Activated CD8-positive, alpha-beta T cell treated with anti-CD3 and anti-CD28 coated beads, Interleukin-2, amount 10 ng/mL, durations not matched to agents 7 days and 5 days (primary cell): ENCODE measurements at places on chromosomes 11 and 22. TPM values are rescaled to one million over a fixed set of nuclear protein-coding genes. Genes with fewer than 3 reads are reported as not detected.

DNA sequence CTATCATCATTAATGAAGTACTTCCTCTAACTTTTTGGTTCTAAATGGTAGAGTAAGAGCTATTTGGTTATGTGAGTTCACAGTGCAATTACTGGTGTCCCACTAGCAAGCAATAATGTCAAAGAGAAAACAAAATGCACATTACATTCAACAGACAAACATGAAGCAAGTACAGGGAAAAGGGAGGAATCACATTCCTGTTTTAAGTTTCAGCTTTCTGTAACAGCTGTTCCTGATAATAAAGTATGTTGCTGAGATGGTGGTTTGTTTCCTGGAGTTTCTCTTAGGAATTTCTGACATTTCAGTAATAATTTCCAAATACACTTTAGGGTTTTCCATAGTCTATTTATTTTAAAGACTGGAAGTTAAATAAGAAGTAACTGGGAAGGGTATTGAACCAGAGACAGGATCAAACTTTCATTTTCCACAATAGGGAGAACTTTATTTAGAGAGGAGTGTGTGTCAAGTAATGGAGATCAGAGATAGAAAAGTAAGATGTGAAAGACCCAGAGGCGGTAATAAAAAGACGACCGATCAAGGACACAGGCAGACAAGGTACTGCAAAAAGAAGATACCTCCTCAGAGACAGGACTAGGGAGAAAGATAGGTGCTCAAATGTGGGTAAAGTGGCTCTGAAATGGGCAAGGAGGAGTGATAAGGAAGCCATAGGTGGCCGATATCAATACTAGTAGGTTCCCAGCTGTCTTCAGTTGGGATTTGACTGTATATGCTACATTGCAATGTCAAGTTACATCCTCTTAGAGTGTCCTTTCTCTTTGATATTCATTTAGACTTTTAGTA is 20.8 kb upstream of the CLNS1A start:
- no peak for DNase-seq

DNA sequence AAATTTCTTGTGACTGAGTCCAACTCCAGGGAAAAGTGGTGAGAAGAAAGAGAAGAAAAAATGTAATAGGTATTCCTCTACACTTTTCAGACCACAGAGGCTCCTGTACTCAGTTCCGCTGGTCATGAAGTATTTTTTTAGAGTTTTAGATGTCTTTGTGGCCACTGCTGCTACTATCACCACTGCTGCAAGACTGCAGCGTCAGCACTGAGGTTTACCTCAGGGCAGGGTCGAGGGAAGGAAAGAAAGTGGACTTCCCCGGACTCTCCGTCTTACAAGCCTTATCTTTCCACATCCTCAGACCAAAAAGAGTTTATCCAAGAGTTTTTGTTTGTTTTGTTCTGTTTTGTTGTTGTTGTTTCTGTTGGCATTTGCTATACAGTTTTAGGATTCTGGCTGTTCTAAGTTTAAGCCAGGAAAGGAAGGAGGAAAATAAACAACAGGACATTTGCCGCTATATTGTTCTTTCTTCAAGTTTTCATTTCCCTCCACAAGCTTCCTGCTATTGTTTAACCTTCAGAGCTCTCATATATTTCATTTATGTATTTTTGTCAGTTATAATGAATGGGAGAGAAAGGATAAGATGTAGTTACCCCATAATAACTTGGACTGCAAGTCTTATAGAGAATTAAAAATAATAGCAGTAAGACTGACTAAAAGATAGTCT is 919.3 kb downstream of the NTM start:
- DNase-seq = no peak

- no peak for DNase-seq
Measured at GRCh38 chr22:37213941-37214730, 1.9 kb upstream of the SSTR3 start.

- DNase-seq = no peak
Measured at GRCh38 chr22:46114518-46115387, 35.6 kb upstream of the PPARA start.

DNA sequence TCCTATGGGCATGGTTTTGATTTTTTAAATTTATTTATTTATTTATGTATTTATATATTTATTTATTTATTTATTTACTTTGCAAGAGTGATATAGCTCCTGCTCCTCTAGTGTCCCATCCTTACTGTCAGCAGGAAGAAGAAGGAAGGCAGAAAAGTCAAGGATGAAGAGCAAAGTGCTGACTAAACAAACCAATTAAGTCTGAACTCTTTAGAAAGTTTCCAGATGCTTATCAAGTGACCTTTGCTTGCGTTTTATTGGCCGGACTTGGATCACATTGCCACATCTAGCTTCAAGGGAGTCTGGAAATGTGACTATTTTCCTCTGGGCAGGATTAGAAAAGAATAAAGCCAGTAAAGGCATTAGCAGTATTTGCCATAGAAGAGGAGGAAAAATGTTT is 8.7 kb upstream of the OR4B1 start:
- DNase-seq = no peak

DNA sequence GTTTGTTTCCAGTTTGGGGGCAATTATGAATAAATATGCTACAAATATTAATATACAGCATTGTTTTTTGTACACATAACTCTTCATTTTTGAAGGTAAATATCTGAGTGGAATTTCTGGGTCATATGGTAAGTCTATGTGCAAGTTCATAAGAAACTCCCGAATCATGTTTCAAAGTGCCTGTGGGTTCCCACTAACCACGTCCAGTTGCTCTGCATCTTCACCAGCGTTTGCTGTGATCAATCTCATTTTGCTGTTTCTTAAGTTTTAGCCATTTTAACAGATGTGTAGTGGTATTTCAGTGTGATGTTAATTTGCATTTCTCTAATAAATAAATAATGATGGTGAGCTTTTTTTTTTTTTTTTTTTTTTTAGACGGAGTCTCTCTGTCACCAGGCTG is 14.2 kb upstream of the CSRP3 start:
- DNase-seq = no peak

DNA sequence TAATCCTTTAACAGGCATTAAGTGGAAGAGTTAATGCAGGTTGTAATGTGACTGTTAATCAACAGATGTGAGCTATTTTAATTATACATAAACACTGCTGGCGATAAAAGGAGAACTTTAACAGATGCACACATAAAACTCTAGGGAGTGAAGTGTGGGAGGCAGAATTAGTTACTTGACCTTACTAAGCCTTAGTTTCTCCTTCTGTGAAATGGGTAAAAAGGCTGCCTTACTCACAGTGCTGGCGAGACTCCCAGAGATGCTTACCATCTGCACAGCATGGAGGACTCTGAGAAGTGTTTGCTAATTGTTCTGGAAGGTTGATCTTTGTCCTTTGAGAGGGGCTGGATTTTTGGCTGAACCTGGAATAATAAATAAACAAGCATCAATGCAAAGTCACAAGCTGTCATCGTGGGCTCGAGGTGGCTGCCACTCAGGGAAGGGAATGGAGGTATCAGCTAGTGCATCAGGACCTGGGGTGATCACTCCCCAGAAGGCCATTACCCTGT is 58.6 kb upstream of the MPEG1 start:
- no peak for DNase-seq

GRCh38 chr11:33256813-33257159 is 395 bp upstream of the HIPK3 start:
- DNase-seq = no peak

- no peak for DNase-seq
Measured at GRCh38 chr22:35445933-35446332, 46.0 kb downstream of the MCM5 start.

GRCh38 chr11:57792060-57792541 is 30.5 kb downstream of the CTNND1 start:
- DNase-seq = peak; percentile 91

DNA sequence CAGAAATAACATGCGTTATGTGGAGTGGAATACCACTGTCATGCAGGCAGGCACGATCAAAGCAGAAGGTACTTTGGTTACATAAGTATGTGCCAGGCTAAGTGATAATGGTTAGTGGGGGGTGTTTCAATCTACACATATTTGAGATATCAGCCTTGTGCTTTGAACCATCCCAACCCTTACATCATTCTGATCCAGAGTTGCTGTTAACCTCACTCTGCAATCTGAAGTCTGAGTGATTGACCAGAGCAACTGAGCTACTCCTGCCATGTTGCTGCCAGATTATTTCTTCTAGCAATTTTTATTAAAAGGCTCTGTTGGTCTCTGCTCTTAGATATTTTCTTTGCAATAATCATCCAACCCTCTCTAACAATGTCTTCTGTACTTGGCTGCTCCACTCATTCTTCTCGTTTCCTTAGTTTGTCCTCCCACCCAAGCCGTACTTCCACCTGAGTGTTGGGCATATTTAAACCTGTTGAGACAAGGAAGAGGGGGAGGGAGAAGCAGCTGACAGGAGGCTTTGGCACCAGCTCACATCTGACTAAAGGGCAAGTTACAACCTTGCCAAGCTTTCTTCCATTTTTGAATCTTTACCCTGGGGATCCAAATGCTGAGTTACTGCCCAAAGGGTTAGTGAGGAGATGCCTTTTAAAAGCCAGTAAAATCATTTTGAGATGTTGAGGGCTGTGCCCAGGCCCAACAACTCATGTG is 114.1 kb upstream of the SESN3 start:
- no peak for DNase-seq

DNA sequence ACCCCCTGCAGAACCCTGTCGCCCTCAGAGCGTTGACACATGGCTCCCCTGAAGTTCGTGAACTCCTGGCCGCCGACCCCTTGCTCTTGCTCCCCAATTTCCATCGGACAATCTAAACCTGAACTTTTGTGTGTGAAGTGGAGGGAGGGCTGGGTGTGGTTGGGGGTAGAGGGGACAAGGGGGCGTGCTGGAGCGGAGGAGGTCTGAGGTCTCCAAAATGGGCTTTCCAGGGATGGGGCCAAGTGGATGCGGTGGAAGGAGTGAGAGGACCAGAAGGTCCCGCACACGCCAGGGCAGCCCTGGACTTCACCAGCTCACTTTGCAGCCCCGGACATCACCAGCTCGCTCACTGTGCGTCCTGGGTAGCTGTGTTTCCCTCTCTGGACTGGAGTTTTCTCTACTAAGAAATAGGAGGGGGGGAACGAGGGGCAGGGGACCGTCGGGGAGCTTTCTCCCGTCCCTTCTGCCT is 18.6 kb downstream of the CREB3L1 start:
- DNase-seq = no peak

- DNase-seq = no peak
Measured at GRCh38 chr11:128316541-128317227, 270.7 kb downstream of the ETS1 start.

GRCh38 chr11:102994105-102994504 is 38.6 kb upstream of the MMP13 start:
- DNase-seq = no peak

GRCh38 chr22:37016134-37016910 is 2.9 kb downstream of the TST start:
- no peak for DNase-seq

GAS2 gene
- 1.5 TPM for total RNA-seq

JAML gene
- 140 TPM for total RNA-seq

C11orf86 gene
- total RNA-seq = not detected

ATF4 gene
- 412 TPM for total RNA-seq

OR5A1 gene
- total RNA-seq = not detected

POLR3H gene
- total RNA-seq = 31.3 TPM

ASPHD2 gene
- total RNA-seq = 10.0 TPM

IL10RA gene
- total RNA-seq = 202 TPM

TRIM6 gene
- total RNA-seq = 0.47 TPM

CRY2 gene
- 28.1 TPM for total RNA-seq

KCNK4 gene
- not detected for total RNA-seq

MS4A4A gene
- total RNA-seq = not detected
